Thyroid gland (tissue), 4 donors: ENCODE measurements at places on chromosomes 3 and 15. TPM values are rescaled to one million over a fixed set of nuclear protein-coding genes. Genes with fewer than 3 reads are reported as not detected.
A peak's percentile ranks its signal among the peaks of the same experiment; 100 is the strongest.

DNA sequence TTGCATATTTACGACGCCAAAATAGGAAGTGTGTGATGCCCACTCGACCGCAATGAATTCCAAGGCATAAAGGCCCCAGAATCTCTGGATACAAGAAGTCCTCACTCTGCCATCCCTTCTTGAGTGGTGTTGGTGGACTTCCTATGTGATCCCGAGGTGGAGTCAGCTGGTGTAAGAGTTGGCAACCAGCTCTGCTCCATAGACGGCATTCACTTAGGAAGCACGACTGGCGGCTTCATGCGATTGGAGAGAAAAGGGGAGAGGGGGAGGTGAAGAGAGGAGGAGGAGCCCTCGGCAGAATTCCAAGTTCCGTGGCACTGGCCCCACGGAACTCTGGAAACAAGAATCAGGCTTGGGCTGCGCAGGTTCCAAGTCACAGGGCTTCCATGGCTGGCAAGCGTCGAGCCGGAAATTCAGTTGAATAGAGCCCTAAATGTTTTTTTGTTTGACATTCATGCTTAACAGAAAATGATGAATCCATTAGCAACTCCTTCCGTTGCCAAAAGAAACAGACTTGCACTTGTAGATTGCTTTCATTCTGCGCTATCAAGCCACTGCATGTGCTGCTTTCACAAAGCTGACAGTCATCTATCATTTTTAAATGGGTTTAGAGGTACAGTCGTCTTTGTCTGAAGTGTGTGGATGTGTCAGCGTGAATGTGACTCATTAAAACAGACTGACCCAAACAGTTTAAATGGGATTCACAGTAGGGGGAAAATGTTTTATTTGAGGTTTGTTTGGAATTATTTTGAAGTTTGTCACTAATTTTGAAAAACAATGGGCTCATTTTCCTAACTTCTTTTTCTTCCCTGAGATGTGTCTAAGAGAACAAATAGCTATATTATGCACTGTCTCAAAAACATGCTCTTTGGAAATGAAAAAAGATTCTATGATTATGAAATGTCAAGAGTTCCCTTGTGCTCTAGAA lies 428.3 kb upstream of the ATP11B start:
- H3K27me3 ChIP-seq: no peaks in the 10 kb centered on the region
- no peak for DNase-seq
- H3K36me3 ChIP-seq: no peaks in the 10 kb centered on the region
- no peaks in the 10 kb centered on the region for H3K4me1 ChIP-seq
- no peak overlapping the region for H3K4me3 ChIP-seq
- H3K27ac ChIP-seq: no peak overlapping the region

- no peaks in the 10 kb centered on the region for H3K36me3 ChIP-seq
- no peak overlapping the region for H3K4me3 ChIP-seq
- H3K27me3 ChIP-seq: no peaks in the 10 kb centered on the region
- no peak for DNase-seq
- H3K4me1 ChIP-seq: peaks cover 8% of the 10 kb centered on the region
Measured at GRCh38 chr3:160569894-160570652, 4.7 kb upstream of the KPNA4 start.

DNA sequence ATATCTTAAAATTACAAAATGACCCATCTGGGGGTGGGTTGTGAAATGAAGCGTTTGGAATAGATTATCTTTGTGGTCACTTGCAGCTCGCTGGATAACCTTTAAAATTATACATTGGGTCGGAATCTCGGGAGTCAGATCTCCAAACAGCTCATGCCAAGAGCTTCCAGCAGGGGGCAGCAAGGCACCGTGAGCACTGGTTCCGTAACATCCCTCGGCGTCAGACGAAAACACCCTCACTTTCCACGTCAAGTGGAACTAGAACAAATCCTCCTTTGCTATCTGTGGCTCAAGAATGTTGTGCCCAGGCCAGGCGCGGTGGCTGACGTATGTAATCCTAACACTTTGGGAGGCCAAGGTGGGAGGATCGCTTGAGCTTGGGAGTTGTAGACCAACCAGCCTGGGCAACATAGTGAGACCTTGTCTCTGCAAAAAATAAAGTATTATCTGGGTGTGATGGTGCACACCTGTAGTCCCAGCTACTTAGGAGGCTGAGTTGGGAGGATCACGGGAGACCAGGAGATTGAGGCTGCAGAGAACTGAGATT lies 31.1 kb downstream of the UMPS start:
- H3K4me1 ChIP-seq: peaks cover 3% of the 10 kb centered on the region
- H3K36me3 ChIP-seq: no peaks in the 10 kb centered on the region
- H3K4me3 ChIP-seq: no peak overlapping the region
- peak; percentile 89 for DNase-seq
- H3K27ac ChIP-seq: peak overlapping the region; percentile 30
- H3K27me3 ChIP-seq: no peaks in the 10 kb centered on the region

DNA sequence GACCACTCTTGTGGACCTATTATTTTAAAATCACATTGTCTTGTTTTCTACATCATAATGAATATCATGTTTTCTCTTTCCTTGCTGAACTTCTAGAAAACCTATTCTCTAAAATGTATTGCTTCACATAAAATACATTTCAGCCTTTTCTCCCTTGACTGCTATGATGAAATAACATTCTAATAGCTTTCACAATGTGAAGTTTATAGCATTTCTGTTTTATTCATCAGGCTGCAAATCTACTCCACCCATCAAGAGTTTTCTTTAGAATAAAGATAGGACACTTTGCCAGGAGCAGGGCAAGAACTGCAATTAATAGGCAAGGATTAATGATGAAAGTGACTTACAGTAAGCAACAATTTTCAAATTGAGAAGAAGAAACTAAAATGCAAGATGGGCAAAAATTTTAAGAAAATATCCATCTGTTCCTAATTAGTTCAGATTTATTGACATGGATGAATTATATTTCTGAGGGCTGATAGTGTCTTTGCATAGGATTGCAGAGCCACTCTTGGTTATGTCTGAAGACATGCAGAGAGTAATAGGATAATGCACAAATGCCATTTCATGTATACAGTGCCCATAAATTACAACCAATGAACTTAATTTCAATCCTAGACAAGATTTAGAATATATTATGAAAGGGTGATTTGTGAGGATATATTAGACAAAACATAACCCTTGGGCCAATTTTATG lies 21.7 kb downstream of the LEKR1 start:
- no peak overlapping the region for H3K27ac ChIP-seq
- no peak overlapping the region for H3K4me3 ChIP-seq
- no peak for DNase-seq
- H3K27me3 ChIP-seq: no peaks in the 10 kb centered on the region
- H3K4me1 ChIP-seq: peaks cover 8% of the 10 kb centered on the region

- H3K4me3 ChIP-seq: no peak overlapping the region
- no peaks in the 10 kb centered on the region for H3K27me3 ChIP-seq
- H3K4me1 ChIP-seq: no peaks in the 10 kb centered on the region
Measured at GRCh38 chr3:192915304-192915703, 2.4 kb downstream of the MB21D2 start.

DNA sequence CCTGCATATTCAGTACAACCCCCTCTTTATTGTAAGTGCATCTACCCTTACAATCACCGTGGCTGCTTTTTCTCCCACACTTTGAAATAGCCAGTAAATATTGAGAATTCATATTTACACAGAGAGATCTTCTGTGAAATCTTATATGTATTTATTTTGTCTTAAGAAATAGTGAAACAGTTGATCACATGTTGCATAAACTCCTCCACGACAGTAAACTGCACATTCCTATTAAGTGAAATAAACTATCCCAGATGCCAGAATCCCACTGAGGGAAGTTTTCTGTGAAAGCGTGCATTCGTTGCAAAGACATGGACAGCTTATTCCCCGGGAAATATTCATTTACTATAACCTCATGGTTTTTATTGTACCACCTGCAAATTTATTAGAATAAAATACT lies 796.0 kb downstream of the ROBO2 start:
- no peak overlapping the region for H3K27ac ChIP-seq
- no peak overlapping the region for H3K4me3 ChIP-seq
- no peak for DNase-seq
- no peaks in the 10 kb centered on the region for H3K4me1 ChIP-seq
- H3K36me3 ChIP-seq: no peaks in the 10 kb centered on the region

- no peak for DNase-seq
- peak overlapping the region; percentile 17 for H3K27ac ChIP-seq
- no peaks in the 10 kb centered on the region for H3K36me3 ChIP-seq
- no peaks in the 10 kb centered on the region for H3K27me3 ChIP-seq
Measured at GRCh38 chr3:114848082-114848481, 299.0 kb downstream of the ZBTB20 start.

DNA sequence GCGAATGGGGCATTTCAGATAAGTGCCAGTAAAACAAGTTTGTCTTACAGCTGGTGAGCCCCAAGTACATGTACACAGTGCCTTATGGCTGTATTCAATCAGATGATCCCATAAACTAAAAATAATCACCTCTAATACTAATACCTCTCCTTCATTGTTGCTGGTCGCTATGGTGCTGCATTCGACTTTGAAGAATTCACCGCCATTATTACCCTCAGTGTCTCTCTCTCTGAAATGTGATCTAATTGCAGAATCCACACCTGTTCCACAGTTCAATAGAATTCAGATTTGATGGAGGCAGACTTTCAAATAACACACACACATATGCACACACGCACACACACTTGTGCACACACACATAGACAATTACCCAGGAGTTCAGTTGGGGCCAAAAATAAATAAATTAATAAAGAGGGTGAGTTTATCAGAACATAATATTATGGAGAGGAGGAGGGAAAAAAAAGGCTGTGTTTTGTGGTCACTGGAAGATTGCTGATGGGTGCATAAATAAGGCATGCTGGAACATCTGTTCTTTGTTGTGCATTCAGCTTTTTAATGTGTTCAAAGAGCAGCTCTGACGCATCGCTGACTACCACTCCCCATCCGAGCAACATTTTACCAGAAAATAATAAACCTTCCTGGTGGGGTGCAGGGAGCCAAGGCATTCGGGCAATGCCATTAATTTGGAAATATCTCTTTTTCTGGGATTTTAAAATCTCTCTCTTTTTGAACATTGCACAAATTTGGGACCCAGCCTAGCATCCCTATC lies 235.7 kb downstream of the SATB1 start:
- H3K27ac ChIP-seq: no peak overlapping the region
- no peak overlapping the region for H3K4me3 ChIP-seq
- no peaks in the 10 kb centered on the region for H3K4me1 ChIP-seq
- H3K27me3 ChIP-seq: no peaks in the 10 kb centered on the region
- DNase-seq: no peak
- H3K36me3 ChIP-seq: no peaks in the 10 kb centered on the region

GRCh38 chr15:57323806-57324589 lies 52.3 kb upstream of the CGNL1 start:
- H3K27ac ChIP-seq: no peak overlapping the region
- peaks cover 14% of the 10 kb centered on the region for H3K4me1 ChIP-seq
- DNase-seq: no peak
- no peak overlapping the region for H3K4me3 ChIP-seq

- no peaks in the 10 kb centered on the region for H3K36me3 ChIP-seq
- no peak overlapping the region for H3K4me3 ChIP-seq
- no peak overlapping the region for H3K27ac ChIP-seq
- DNase-seq: no peak
Measured at GRCh38 chr3:86228101-86228500, 762.8 kb downstream of the VGLL3 start.

- DNase-seq: no peak
- H3K27ac ChIP-seq: no peak overlapping the region
- no peaks in the 10 kb centered on the region for H3K27me3 ChIP-seq
- no peaks in the 10 kb centered on the region for H3K4me1 ChIP-seq
- H3K4me3 ChIP-seq: no peak overlapping the region
Measured at GRCh38 chr15:89630974-89631901, 24.0 kb downstream of the KIF7 start.

GRCh38 chr15:77858792-77859490 lies 218.6 kb downstream of the TBC1D2B start:
- no peak overlapping the region for H3K4me3 ChIP-seq
- no peaks in the 10 kb centered on the region for H3K27me3 ChIP-seq
- no peaks in the 10 kb centered on the region for H3K36me3 ChIP-seq
- no peak overlapping the region for H3K27ac ChIP-seq
- DNase-seq: no peak

GRCh38 chr3:42443292-42443691 lies 32.9 kb upstream of the LYZL4 start:
- no peaks in the 10 kb centered on the region for H3K27me3 ChIP-seq
- no peak for DNase-seq
- no peak overlapping the region for H3K4me3 ChIP-seq

DNA sequence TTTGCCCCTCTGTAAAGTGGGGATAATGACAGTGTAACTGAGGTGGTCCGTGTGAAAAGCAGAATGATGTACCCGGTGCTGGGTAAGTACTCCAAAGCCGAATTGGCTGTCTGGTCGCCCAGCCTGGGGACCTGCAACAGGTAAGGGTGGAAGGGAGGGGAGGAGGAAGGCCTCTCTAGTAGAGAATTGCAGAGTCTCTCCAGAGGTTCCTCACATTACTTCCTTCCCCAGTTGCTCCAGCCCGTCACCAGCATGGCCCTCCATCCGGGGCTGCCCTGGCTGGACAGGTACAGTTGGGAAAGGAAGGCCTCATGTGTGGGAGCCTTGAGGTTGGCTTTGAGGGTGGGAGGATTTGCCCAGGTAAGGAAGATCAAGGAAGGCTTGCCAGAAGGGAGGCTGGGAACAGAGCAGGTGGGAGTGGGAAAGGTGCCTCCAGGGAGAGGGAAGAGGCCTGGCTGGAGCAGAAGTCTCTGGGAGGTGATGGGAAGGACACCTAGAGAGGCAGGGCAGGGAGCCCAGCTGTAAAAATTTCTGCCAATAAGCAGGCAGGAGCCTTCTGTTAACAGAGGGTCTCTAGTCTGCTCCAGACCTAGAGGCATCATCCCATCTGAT lies 1.7 kb upstream of the PSTPIP1 start:
- H3K4me3 ChIP-seq: no peak overlapping the region
- no peaks in the 10 kb centered on the region for H3K36me3 ChIP-seq
- H3K27ac ChIP-seq: no peak overlapping the region
- H3K4me1 ChIP-seq: no peaks in the 10 kb centered on the region
- no peaks in the 10 kb centered on the region for H3K27me3 ChIP-seq

DNA sequence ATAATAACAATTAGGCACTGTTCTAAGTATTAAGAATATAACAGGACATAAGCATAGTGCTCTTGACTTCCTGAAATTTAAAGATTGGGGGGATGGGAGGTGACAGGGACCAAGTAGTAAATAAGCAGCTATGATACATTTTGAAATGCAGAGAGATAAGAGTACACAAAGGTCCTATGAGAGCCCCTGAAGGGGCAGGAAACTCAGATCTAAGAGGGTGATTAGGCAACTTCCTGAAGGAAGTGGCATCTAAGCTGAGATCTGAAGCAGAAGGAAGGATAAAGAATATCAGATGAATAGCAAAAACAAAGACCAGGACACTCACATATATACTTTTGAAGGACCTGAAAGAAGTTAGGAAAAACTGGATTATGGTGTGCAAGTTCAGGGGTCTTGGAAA lies 415.2 kb upstream of the FRG2C start:
- no peak overlapping the region for H3K27ac ChIP-seq
- H3K4me1 ChIP-seq: no peaks in the 10 kb centered on the region
- no peaks in the 10 kb centered on the region for H3K27me3 ChIP-seq
- no peak for DNase-seq

EXD1 gene
- not detected for total RNA-seq

ADCY5 gene
- total RNA-seq: 2.7 TPM

CELSR3 gene
- total RNA-seq: 0.93 TPM

MYEF2 gene
- 6.4 TPM for total RNA-seq

CRYGS gene
- total RNA-seq: 3.0 TPM

TMIE gene
- total RNA-seq: 1.1 TPM

SLC22A14 gene
- total RNA-seq: not detected

CBLB gene
- total RNA-seq: 119 TPM
